AG10803 (cell line): ENCODE measurements at places on chromosomes 2 and 18.

DNA sequence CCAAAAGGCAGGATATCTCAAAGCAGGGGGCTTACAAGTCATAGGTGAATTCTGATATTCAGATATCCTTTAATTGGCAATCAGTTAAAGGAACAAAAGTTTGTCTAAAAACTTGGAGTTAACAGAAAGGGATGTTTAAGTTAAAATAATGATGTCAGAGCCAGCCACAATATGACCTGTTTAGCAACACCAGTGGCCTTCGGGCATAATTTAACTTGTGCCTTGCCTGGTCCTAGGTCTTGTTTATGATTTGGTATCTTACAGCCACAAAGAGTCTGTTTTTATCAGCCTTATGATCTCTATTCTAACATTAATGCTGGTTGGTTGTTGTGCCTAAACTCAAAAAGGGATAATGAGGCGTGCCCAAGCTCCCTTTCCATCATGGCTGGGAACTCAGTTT, 252.9 kb downstream of the RNF152 start:
- DNase-seq = no peak

DNA sequence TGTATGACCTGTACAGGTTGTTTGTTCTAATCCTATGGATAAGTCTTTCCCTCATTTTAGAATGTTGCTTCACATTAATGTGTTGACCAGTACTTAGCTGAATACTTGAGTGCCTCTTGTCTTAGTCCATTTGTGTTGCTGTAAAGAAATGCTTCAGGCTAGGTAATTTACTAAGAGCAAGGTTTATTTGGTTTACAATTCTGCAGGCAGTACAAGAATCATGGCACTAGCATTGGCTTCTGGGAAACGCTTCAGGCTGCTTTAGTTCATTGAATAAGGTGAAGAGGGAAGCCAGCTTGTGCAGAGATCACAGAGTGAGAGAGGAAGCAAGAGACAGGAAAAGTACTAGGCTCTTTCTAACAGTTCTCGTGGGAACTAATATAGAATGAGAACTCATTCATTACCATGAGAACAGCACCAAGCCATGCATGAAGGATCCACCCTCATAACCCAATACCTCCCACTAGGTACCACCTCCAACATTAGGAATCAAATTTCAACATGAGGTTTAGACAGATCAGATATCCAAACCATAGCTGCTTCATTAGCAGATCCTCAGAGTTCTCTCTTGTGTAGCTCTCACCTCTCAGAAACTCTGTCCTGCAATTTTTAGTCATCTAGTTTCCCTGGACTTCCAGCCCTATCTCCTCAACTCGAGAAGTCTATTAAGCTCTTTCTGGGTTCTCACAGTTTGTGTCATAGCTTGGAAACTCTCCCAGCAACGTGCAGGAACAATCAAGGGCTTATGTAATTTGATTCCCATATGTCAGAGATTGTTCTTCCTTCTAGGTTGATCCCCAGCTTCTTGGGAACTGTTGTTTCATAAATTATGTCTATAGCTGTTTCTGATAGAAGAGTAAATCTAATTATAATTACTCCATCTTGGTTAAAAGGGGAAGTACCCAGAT, 2082.3 kb upstream of the CELF4 start:
- peak; percentile 77 for DNase-seq

GRCh38 chr2:239595726-239596125, 194.9 kb upstream of the HDAC4 start:
- DNase-seq = no peak

- no peak for DNase-seq
Observed at GRCh38 chr2:38991899-38992298, 102.2 kb downstream of the ARHGEF33 start.

GRCh38 chr2:40625849-40626248, 174.0 kb upstream of the SLC8A1 start:
- peak; percentile 80 for DNase-seq

DNA sequence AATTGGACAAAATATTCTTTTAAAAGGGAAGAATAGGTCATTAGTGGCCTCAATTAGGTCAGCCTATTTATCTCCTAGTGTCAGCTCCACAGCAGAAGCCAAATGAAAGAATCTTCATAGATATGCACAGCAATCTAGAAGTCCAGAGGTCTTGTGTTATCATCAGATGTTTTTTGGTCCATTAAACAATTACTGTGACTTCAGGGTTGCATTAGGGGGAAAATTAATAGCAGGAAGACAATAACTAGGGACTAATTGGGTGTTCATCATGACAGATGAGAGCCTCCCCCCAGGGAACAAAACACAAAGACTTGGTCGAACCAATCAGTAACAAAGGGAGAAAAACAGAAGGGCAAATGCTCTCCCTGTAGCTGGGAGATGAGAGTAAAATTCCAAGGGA, 264.7 kb downstream of the PTH2R start:
- no peak for DNase-seq

GRCh38 chr2:149155196-149155969, 116.9 kb downstream of the LYPD6B start:
- no peak for DNase-seq

- DNase-seq = no peak
Observed at GRCh38 chr2:162458240-162458639, 114.3 kb downstream of the GCA start.

DNA sequence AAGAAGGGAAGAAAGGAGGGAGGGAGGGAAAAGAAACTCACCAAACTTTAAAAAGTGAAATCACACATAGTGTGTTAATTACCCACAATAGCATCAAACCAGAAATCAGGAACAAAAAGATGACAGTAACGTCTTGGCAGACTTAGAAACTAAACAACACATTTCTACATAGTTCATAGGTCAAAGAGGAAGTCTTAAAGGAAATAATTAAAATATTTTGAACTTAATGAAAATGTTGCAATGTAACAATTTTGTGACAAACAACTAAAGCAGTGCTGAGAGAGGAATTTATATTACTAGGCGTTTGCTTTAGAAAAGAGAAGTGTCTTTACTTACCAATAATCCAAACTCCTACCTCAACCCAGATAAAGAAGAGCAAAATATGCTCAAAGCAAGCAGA, 505.0 kb upstream of the ID2 start:
- no peak for DNase-seq

DNA sequence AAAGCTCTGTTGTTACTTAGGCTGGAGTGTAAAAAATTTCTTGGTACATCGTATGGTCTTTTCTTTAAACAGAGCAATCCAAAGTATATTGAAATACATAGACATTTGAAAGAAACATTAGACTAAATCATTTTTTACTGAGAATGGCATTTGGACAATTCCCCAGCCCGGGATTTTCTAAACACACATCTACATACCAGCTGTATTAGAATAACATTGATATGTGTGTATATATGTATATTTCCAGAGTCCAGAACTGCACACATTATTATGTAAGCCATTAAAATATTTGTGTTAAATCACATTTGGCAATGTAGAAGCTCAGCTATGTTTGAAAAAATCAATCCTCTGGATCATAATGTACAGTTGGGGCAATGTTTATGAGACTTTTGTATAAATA, 1853.6 kb upstream of the LRRTM1 start:
- DNase-seq = no peak

- DNase-seq = no peak
Observed at GRCh38 chr2:27001950-27002349, 30.8 kb upstream of the TMEM214 start.

GRCh38 chr2:28713577-28714298, 37.9 kb upstream of the PPP1CB start:
- peak; percentile 61 for DNase-seq

- no peak for DNase-seq
Observed at GRCh38 chr2:97974471-97974870, 21.3 kb downstream of the TMEM131 start.
